ENCODE measurements at places on chromosomes 2 and 18.

DNA sequence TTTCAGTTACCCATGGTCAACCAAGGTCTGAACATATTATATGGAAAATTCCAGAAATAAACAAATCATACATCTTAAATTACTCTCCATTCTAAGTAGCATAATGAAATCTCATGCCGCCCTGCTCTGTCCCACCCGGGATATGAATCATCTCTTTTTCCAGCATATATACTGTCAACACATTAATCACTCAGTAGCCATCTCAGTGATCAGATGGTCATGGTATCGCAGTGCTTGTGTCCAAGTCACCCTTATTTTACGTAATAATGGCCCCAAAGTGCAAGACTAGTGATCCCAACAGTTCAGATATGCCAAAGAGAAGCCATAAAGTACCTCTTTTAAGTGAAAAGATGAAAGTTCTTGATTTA is 43.8 kb downstream of the OSBPL6 start:
- DNase-seq: no peak

DNA sequence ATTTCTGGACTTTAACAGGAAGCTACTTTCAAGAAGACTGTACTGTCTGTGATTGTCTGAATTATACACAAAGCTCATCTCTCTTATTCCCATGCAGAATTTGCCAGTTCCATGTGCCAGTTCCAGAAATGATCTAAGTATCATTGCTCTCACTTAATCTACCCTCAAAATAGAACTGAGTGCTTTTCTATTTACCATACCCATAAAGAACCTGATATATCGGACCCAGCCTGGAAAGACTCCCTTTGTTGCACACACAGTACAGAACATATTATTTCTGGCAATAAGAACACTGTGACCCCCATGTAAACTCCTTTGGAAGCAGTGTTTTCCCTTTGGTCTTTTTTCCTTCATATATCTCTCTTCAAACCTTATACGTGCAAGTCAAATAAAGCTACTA is 102.3 kb upstream of the TTN start:
- no peak for DNase-seq

- DNase-seq: no peak
Measured at GRCh38 chr18:76483780-76484179, 11.3 kb downstream of the ZNF516 start.

DNA sequence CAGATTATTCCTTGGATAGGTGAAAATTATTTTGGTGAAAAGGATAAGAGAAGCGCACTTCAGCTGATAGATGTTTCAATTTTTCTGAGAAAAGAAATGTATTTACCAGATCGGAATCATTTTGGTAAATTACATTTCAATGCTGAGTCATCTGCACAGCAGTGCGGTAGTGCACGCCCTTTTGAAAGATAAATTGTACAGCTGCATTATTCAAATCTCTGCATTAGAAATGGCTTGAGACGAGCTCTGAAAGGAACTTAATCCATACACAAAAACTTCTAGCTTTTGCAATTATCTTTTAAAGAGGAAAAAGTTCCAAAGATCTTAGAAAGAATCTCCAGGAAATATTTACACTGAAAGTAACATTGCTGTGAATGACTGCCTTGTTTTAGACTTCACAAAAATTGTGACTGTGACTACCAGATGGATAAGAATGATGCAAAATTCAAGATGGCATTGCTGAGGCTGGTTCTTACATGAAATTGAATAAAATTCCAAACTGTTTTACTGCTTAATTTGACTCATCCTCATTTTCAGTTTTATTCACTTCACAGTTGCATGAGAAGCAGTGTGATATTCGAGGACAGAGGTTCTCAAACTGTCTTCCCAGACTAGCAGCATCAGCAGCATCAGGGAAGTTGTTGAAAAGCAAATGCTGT is 161.7 kb downstream of the RND3 start:
- no peak for DNase-seq

DNA sequence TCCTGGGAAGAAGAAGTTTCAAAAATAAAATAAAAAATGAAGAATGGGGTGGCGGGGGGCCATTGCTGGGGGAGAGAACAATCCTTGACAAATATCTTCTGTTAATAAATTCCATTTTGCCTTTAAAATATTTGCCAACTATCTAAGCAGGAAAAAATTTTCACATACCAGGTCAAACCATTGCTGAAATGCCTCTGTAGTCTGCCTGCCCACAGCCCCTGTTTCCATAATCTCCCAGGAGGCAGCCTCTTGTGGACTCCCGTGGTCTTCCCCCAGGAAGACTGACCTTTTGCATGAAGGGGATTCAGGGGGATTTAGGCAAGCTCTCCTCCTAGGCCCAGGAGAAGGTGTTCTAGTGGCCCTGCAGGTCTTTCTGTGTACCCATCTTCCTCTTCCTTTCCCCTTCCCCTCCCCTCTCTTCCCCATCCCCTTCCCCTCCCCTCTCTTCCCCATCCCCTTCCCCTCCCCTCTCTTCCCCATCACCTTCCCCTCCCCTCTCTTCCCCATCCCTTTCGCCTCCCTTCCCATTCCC is 61.0 kb downstream of the RPL37A start:
- DNase-seq: no peak

DNA sequence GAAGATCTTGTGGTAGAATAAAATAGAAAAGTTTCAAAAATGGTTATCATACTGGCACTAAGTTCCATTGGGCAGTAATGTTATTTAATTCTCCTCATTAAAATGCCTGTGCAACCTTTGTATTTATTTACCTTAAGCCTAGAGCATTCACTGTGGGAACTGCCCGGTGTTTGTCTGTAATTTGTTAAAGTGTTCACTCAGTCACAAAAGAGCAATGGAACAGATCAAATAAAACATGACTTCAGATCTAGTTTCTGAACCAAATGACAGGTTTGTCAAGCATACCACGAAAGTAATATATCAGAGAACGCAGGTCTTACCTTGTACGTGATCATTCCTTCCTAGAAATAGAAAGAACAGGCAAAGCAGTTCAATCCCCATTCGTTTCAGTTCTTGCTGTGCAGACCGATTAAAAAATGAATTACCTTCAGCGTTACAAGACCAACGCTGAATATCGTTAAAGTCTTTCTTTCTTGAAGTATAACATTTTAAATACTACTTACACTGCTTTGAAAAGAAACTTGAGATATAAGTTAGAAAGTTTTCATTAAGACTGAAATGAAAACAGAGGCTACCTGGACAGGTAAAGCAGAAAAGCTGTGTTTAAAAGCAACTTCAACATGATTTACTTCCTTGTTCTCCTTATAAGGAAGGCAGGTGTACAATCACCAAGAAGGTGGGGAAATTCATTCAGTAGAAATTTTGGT is at the start of gene ITGB6:
TSS of gene ITGB6 (minus strand) at position 590 of the 707 bp plus-strand sequence. CDS start at position 381, 209 bp downstream.
- no peak for DNase-seq

DNA sequence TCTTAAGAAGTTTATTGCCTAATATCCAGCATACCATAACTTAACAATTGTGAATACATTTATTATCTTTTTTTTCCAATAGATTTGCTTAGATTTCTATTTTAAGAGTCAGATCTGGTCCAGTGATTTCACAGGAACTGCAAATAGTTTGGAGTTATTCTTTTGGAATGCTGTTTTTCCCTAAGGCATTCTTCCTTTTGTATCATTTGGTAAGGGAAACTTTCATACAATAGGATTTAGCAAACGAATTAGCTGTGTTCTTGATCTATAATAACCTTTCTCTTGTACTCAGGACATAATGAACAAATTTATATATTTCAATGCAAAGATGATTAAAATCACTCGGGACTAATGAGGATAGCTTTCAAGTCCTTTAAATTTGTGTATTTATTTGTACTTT is 201.6 kb downstream of the ERBB4 start:
- no peak for DNase-seq

GRCh38 chr18:66966171-66966570 is 362.3 kb upstream of the CDH19 start:
- DNase-seq: no peak
